AML-193 (cell line): ENCODE measurements at places on chromosomes 3 and 15.

- DNase-seq = no peak
Measured at GRCh38 chr15:74642348-74642733, 26.7 kb downstream of the CLK3 start.

DNA sequence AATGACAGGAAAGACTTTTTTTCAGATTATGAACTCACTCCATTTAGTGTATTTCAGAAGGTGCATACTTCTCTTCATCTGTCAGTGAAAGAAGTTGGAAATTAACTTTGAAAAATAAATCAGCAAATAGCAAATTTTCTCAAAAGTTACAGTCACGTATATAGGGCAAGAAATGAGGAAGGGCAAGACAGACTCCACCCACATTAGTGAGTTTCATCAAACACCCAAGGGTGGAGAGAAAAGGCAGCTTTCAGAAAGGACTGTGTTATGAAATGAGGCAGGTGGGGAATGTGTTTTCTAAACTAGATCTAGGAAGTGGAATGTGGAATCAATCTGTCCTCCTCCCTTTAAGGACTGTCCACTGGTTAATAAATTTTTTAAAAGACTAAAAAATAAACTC, 2.9 kb downstream of the SLC22A13 start:
- peak; percentile 62 for DNase-seq

GRCh38 chr3:16477056-16477455, 36.4 kb downstream of the RFTN1 start:
- DNase-seq = no peak

DNA sequence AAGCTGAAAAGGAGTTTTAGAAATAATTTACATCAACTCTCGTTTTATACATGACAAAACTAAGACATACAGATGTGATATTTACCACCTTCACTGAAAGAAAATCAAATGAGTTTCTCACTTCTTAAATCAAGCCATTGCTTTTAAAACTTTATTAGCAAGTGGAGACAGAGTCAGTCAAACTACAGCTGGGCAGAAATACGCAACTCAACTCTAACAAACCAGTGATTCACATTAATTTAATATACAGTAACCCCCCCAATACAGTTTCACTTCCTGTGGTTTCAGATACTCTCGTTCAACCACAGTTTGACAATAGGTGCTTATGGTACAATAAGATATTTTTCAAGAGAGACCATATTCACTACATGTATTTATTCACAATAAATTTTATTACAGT, 477.1 kb downstream of the MAGI1 start:
- no peak for DNase-seq

- DNase-seq = no peak
Measured at GRCh38 chr3:119597548-119598288, at the start of gene PLA1A. TSS of gene PLA1A (plus strand) at chr3:119597885. CDS start at chr3:119597914, 29 bp downstream.

- no peak for DNase-seq
Measured at GRCh38 chr15:100005013-100005412, 271.8 kb upstream of the LYSMD4 start.
